ENCODE measurements at places on chromosomes 11 and 22.

DNA sequence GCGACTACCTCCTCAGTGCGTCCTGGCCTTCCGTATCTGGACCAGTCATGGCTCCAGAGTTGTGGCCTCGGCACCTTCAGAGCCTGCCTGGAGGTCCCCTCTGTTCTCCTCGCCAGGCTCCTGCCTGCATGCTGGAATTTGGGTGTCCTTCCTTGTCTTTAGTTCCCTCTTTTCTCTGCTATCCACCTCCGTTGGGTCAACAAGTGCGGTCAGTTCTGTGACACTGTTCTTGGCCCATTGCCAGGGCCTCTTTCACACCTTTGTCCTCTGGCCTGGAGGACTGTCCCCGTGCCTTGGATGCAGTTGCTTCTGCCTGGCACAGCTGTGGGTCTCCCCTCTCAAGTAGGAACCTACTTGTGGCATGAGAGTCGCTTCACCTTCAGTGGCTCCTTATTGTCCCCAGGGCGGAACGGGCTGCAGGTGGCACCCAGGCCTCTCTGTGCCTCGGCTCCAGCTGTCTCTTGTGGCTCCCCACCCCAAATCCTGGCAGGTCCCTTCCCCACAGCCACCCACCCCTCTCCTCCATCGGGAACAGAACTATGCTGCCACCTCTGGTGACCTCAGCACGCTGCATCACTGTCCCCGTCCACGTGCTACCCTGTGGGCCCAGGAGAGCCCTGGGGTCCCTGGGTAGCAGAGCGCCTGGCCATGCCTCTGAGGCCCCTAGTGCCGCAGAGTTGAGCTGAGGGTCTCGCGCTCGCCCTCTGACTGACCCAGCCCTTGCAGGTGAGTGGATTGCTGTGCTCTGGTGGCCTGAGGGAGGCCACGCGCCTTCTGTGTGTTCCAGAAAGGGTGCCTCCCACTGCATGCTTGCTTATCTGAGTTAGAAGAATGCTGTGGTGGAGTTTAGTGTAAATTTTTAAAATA lies 4.7 kb downstream of the DGCR8 start:
- DNase-seq = peak; percentile 21

DNA sequence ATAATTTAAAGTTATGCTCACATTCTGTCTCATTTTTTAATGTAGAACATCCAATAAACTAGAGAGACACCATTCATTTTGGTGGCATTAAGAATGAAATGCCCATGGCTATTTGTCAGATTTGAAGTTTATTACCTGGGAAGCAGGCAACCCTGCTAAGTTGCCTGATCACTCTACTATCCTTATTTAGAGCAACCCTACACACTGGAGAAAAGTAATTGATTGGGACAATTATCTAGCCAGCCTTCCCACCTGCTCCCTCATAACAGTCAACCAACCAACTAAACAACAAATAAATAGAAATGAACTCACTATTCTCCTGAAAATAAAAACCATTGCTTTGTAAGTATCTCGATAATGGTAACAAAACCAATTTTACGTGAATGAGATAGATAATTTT lies 1129.0 kb upstream of the TENM4 start:
- DNase-seq = no peak

GRCh38 chr22:48531761-48532435 lies 1295.8 kb downstream of the BRD1 start:
- no peak for DNase-seq

DNA sequence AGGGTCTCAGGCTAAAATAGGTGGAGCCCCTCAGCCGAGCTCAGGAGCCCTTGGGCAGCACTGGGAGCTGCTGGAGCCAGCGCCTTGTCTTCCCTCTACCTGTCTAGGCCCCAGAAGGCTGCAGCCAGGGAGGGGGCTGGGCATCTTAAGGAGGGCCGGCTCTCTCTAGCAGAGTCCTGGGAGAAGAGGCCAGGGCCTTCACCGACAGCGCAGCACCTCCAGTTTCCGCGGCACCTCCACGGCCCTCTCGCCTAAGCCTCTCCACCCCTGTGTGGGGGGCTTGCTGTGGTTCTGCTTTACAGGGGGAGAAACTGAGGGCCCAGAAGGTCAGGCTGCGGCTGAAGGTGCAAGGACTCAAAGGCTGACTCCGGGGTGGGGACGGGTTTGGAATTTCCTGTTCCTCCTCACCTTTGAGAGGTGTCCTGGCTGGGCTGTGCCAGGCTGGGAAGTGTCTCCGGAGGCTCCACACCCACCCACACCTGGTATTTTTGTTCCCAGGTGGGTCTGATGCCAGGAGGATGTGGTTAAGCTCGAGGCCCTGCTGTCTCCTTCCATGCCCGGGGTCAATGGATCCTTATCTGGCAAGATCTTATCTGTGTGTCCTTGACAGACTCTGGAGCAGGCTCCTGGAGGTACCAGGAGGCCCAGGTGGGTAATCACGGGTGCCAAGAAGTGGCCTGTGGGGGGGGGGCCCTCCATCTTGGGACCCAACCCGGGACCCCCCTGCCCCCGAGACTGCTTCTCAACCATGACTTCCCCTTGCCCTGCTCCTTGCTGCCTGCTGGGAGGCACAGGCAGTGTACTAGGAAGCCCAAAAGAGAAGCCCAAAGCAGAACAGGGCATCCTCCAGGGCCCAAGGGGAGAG lies 95.3 kb upstream of the FGF3 start:
- DNase-seq = no peak

GRCh38 chr11:133530501-133530835 lies 1.8 kb downstream of the OPCML start:
- DNase-seq = no peak

- no peak for DNase-seq
Measured at GRCh38 chr22:28204382-28204781, 285.3 kb upstream of the PITPNB start.
